IMR-90 (cell line): ENCODE measurements at places on chromosomes 6 and 20. TPM values are rescaled to one million over a fixed set of nuclear protein-coding genes. Genes with fewer than 3 reads are reported as not detected.

- H3K4me3 ChIP-seq: no peak overlapping the region
- H3K27me3 ChIP-seq: no peaks in the 10 kb centered on the region
Observed at GRCh38 chr20:55649254-55649653, 356.1 kb downstream of the CBLN4 start.

DNA sequence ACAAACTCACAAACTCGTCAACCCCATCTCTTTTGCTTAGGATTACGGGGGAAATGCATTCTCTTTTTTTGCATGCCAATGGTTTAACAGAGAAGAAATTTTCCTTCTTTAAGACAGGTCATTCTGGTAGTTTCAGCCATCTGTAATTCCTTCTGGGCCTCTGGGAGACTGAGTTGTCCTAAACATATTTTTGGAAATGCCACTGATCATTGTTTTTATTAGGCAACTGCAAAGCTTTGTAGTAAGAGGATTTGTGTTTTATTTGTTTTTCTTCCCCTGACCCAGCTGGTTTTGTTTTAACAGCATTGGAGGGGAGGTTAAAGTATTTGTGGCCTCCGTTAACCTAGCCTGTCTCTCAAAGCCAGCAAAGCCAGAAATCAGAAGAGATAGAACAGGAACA is 73.1 kb upstream of the ISM1 start:
- no peak overlapping the region for H3K4me3 ChIP-seq
- H3K36me3 ChIP-seq: no peaks in the 10 kb centered on the region
- H3K4me1 ChIP-seq: no peaks in the 10 kb centered on the region
- no peaks in the 10 kb centered on the region; the same call in 1 of the 2 replicates for H3K27me3 ChIP-seq

GRCh38 chr6:108598305-108598863 is 37.7 kb downstream of the FOXO3 start:
- H3K36me3 ChIP-seq: no peaks in the 10 kb centered on the region
- no peaks in the 10 kb centered on the region for H3K27me3 ChIP-seq
- no peak overlapping the region for H3K4me3 ChIP-seq
- peaks cover 20% of the 10 kb centered on the region for H3K4me1 ChIP-seq

GRCh38 chr6:124870611-124871459 is 91.4 kb upstream of the RNF217 start:
- peaks cover 2% of the 10 kb centered on the region; the same call in 1 of the 2 replicates for H3K4me1 ChIP-seq
- no peaks in the 10 kb centered on the region for H3K36me3 ChIP-seq
- no peaks in the 10 kb centered on the region for H3K27me3 ChIP-seq
- H3K4me3 ChIP-seq: no peak overlapping the region

GRCh38 chr6:15088904-15089568 is 156.8 kb upstream of the JARID2 start:
- peaks cover 2% of the 10 kb centered on the region; the same call in 1 of the 2 replicates for H3K27me3 ChIP-seq
- no peak for DNase-seq
- no peaks in the 10 kb centered on the region for H3K4me1 ChIP-seq
- no peak overlapping the region for H3K27ac ChIP-seq
- H3K36me3 ChIP-seq: no peaks in the 10 kb centered on the region

DNA sequence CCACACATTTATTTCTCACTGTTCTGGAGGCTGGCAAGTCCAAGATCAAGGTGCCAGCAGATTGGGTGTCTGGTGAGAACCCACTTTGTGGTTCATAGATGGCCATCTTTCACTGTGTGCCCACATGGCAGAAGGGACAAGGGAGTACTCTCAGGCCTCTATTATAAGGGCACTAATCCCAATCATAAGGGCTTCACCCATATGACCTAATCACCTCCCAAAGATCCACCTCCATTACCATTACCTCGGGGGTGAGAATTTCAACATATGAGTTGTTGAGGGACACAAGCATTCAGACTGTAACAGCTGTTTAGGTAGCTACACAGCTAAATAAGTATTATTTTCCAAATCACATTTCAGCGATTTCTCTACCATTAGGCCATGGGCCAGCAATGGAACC is 2.5 kb upstream of the PRND start:
- DNase-seq: no peak
- no peak overlapping the region for H3K27ac ChIP-seq
- no peaks in the 10 kb centered on the region for H3K36me3 ChIP-seq
- peaks cover 32% of the 10 kb centered on the region for H3K27me3 ChIP-seq
- no peak overlapping the region for H3K4me3 ChIP-seq
- H3K4me1 ChIP-seq: no peaks in the 10 kb centered on the region

GRCh38 chr6:149898966-149899365 is 1.1 kb upstream of the RAET1E start:
- peaks cover 24% of the 10 kb centered on the region for H3K4me1 ChIP-seq
- no peak overlapping the region for H3K4me3 ChIP-seq
- no peak overlapping the region for H3K27ac ChIP-seq
- no peak for DNase-seq

DNA sequence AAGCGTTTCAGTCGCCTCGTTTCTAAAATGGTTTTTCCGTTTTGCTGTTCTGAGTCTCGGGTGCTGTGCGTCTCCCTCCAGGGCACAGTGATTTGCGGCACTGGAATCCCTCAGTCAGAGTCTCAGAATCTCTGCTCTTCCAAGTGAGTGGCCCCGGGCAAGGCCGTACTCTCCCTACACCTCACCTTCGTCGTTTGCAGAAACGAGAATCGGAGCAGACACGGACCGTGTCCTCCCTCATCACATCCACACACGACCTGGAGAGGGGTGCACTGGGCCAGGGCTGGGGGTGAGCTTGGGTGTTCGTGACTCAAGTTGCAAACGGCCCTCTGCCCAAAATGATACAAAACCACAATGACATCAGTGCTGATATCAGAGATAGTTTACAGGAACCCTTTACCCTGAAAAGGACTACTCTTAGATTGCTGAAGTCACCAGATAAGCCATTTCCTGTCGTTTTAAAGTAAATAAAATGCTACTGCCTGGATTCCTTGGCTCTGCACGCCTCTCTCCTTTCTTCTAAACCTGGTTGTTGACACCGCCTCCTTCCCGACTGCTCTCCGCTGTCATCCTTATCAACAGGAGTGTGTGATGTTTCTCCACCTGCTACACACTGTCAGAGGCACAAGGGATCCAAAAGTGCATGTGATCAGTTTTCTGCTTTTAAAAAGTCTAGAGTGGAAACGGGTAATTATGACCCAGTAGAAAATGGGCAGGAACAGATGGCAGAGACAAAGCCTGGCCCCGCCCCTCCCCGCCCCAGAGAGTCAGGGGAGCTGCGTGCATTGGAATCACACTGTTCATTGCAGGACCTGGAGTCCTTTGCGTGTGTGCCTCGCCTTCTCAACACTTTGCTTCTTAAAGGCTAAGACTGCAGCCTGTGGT is 38.4 kb downstream of the KIF25 start:
- peaks cover 13% of the 10 kb centered on the region for H3K4me1 ChIP-seq
- peak overlapping the region; percentile 58 for H3K4me3 ChIP-seq
- H3K27me3 ChIP-seq: no peaks in the 10 kb centered on the region
- H3K27ac ChIP-seq: peak overlapping the region; percentile 50

- H3K27ac ChIP-seq: no peak overlapping the region
- no peaks in the 10 kb centered on the region for H3K27me3 ChIP-seq
- no peak for DNase-seq
- H3K4me3 ChIP-seq: no peak overlapping the region
Observed at GRCh38 chr6:111474106-111474505, 8.9 kb downstream of the REV3L start.

DNA sequence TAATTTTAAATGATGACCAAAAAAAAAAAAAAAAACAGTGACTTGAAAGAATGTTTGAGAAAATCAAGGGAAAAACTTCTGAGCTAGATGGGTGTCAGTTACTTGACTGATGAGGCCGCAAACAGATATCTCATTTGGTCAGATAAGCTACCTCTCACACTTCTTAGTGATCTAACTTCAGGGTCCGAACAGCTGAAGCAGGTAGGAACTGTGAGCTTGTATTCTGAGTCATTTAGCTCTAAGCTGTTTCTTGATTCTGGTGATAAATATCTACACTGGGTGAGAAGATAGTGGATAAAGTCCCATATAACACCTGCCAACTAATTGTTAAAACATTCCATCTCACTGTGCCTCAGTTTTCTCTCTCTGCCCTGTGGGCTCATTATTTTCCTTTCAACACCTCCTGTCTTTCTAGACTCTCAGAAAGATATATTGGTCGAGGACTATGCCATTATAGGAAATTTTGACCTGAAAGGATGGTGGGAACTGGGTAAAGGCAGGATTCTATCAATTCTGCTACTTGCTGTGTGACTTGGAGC is 7.7 kb downstream of the KIF3B start:
- H3K27me3 ChIP-seq: no peaks in the 10 kb centered on the region
- H3K4me3 ChIP-seq: no peak overlapping the region
- H3K27ac ChIP-seq: no peak overlapping the region
- peaks cover 2% of the 10 kb centered on the region; the same call in 1 of the 2 replicates for H3K36me3 ChIP-seq
- no peak for DNase-seq

DNA sequence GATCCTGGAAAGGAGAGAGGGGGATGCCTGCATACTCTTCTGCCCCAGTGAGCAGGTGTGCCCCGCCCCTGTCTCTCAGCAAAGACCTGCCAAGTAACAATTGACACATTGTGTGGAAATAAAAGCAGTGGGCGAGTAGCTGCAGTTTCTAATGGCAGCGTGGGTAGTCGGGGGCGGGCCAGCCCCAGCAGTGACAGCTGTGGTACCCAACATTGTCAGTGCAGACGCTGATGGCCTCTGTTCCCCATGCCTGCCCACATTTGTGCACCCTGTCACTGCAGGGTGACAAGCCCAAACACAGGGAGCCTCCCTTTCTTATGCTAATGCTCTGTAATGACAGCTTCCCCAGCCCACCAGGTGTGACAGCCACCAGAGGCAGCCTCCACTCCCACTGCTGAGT is 491.7 kb downstream of the DHX35 start:
- H3K27me3 ChIP-seq: no peaks in the 10 kb centered on the region

DNA sequence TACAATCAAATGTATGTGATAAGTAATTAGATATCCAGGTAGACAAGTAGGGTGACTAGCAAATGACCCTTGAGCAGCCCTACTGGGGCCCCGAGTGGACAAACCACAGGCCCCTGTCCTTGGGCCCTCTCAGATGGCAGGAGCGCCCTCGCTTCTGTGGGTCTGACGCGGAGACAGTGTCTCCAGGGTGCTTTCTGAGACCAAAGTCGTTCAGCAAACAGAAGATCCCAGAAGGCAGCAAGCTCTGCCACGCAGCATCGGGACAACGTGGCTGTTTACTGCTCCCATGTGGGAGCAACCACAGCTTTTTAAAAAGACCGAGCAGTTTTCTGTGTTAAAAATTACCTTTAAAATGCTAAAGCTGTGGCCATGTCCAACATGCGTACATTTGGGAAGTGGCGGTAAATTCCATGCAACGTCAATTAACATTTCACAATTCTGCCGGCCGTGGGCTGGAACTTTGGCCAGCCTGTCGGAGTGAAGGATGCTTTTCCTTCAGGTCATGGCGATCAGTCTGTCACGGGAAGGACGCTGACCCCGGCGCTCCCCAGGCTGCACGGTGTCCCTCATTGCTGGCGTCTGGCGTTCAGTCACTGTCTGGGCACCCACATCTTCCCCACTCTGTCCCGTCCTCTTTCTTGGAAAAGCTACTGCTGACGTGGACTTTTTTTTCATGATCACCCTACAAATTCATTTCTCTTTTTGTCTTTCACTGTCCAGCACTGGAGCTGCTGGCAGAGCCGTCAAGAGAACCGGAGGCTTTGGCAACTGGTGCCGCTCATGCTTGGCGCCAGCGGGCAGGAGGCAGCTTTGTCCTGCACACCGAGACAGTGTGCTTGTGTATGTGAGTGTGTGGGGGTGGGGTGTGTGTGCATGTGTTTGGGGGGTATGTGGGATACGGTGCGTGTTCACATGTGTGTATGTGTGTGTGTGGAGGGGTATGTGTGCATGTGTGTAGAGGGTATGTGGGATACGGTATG is 293.1 kb downstream of the CDH4 start:
- no peaks in the 10 kb centered on the region; the same call in 1 of the 2 replicates for H3K27me3 ChIP-seq
- H3K27ac ChIP-seq: no peak overlapping the region
- H3K4me1 ChIP-seq: no peaks in the 10 kb centered on the region
- DNase-seq: no peak
- no peaks in the 10 kb centered on the region for H3K36me3 ChIP-seq

DNA sequence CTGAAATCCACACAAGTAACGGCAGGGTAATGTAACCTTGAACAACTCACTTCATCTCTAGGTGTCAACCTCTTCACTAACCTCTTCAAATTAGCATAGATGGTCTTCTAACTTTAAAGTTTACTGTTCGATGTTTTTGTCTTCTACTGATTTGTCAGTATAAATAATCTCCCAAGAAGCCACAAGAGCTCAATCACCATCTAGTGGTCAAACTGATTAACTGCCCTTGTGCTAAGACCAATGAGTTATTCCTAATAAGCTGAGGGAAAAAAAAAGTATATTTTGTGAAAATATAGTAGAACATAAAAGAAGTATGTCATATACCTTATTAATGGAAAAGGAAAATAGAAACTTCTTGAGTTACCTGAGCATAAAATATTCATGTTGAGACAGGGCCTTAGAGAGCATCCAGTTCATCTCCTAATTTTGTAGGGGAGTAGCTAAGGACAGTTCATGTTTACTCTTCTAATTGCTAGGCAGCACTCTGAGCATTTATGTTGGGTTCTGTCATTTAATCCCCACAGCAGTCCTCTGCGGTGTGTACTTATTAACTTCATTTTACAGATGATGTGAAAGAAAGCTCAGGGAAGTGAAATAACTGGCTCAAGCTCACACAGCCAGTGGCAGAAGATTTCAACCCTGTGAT is 317.1 kb downstream of the ESR1 start:
- no peak overlapping the region for H3K4me3 ChIP-seq
- H3K4me1 ChIP-seq: peaks cover 2% of the 10 kb centered on the region
- H3K27ac ChIP-seq: no peak overlapping the region
- peaks cover 24% of the 10 kb centered on the region for H3K36me3 ChIP-seq
- DNase-seq: peak; percentile 75

GRCh38 chr6:40387127-40387870 is 199.9 kb downstream of the LRFN2 start:
- H3K4me3 ChIP-seq: no peak overlapping the region
- H3K36me3 ChIP-seq: no peaks in the 10 kb centered on the region
- H3K27ac ChIP-seq: no peak overlapping the region
- DNase-seq: no peak
- H3K4me1 ChIP-seq: no peaks in the 10 kb centered on the region

- no peak overlapping the region for H3K4me3 ChIP-seq
- H3K36me3 ChIP-seq: no peaks in the 10 kb centered on the region
- DNase-seq: no peak
- no peaks in the 10 kb centered on the region for H3K27me3 ChIP-seq
- 0 out of 2 replicates have a peak, but pooled peaks cover 4% of the 10 kb centered on the region for H3K4me1 ChIP-seq
Observed at GRCh38 chr6:22237526-22237925, 59.3 kb downstream of the PRL start.

GRCh38 chr20:7596541-7596940 is 343.7 kb downstream of the HAO1 start:
- no peak overlapping the region for H3K27ac ChIP-seq
- no peaks in the 10 kb centered on the region for H3K36me3 ChIP-seq
- DNase-seq: no peak
- H3K4me3 ChIP-seq: no peak overlapping the region
- no peaks in the 10 kb centered on the region for H3K27me3 ChIP-seq

The CD40 gene
- 0.52 and 0.92 TPM in 2 replicates for polyA plus RNA-seq

The SLC13A3 gene
- polyA plus RNA-seq: 3.9 and 4.2 TPM in 2 replicates

The MMP24 gene
- polyA plus RNA-seq: 0.79 and 0.86 TPM in 2 replicates

The SLC22A1 gene
- polyA plus RNA-seq: 0.09 and 0.10 TPM in 2 replicates
